GM23248 (cell line): ENCODE measurements at places on chromosomes 1 and 21. TPM values are rescaled to one million over a fixed set of nuclear protein-coding genes. Genes with fewer than 3 reads are reported as not detected.

CD1B gene
- not detected in 2 replicates for polyA plus RNA-seq

OR6K2 gene
- not detected in 2 replicates for polyA plus RNA-seq

UBE2G2 gene
- polyA plus RNA-seq, result 62.3 and 64.4 TPM in 2 replicates

RXRG gene
- 0.09 TPM in 1 of 2 replicates, not detected in the other for polyA plus RNA-seq

PTPRU gene
- 6.0 and 6.2 TPM in 2 replicates for polyA plus RNA-seq

C2CD4D gene
- polyA plus RNA-seq, result 0.14 and 0.16 TPM in 2 replicates

LEFTY2 gene
- not detected in 2 replicates for polyA plus RNA-seq

KRTCAP2 gene
- 480 and 484 TPM in 2 replicates for polyA plus RNA-seq

SPATA17 gene
- 0.58 and 1.3 TPM in 2 replicates for polyA plus RNA-seq

LINGO4 gene
- polyA plus RNA-seq, result not detected in 2 replicates

SRGAP2 gene
- polyA plus RNA-seq, result 35.8 and 42.3 TPM in 2 replicates

TMEM82 gene
- not detected in 2 replicates for polyA plus RNA-seq

E2F2 gene
- 0.20 and 0.51 TPM in 2 replicates for polyA plus RNA-seq

CATSPERE gene
- 0.30 and 0.85 TPM in 2 replicates for polyA plus RNA-seq

ETV3L gene
- polyA plus RNA-seq, result not detected in 2 replicates

CACNA1S gene
- not detected in 2 replicates for polyA plus RNA-seq

SPRR2F gene
- polyA plus RNA-seq, result not detected in 2 replicates

C4BPA gene
- polyA plus RNA-seq, result not detected in 2 replicates

PLK3 gene
- polyA plus RNA-seq, result 29.8 and 30.2 TPM in 2 replicates

ERVH48-1 gene
- polyA plus RNA-seq, result not detected in 2 replicates

CFH gene
- polyA plus RNA-seq, result 16.5 and 19.3 TPM in 2 replicates

CCDC185 gene
- polyA plus RNA-seq, result not detected in 2 replicates

TMCC2 gene
- 0.39 and 0.63 TPM in 2 replicates for polyA plus RNA-seq

GLRX2 gene
- polyA plus RNA-seq, result 57.5 and 60.0 TPM in 2 replicates

KCNE1 gene
- not detected in 2 replicates for polyA plus RNA-seq

OR2AK2 gene
- polyA plus RNA-seq, result not detected in 2 replicates

ARMH1 gene
- polyA plus RNA-seq, result 1.5 and 1.6 TPM in 2 replicates
